DMS 273 treated with DMSO at 0.1 percent for 48 hours (cell line): ENCODE measurements at places on chromosomes 3 and 15.

- no peak for DNase-seq
Measured at GRCh38 chr3:77186728-77187127, 146.8 kb downstream of the ROBO2 start.

DNA sequence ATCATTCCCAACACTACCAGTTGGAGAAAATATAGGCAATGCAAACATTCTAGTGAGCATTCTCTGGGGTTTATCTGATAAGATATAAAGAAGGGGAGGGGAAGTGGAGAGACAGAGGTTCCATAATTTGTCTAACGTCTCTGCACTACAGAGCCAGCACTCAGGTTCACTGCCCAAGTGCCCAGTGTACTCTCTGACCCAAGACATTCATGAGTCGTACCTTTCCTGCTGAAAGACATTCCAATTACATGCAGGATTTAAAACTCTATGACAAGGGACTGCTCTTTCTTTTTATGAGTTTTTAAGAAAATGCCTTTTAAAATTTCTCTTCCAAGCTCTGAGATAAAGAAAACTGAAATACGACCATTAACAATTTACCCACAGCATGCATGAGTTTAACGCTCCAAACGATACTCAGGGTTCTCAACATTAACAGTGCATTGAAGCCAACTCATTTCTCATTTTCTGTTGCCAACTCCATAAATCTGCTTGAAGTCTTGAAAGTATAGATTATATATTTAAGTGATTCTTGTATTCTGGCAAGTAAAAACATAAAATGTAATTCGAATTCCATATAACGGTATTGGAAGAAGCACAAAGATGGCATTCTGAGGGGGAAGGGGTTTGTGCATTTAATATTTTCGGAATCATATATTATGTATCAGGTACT is 193.4 kb downstream of the SUCLG2 start:
- DNase-seq = no peak

- no peak for DNase-seq
Measured at GRCh38 chr3:59316688-59317275, 267.0 kb upstream of the CFAP20DC start.

DNA sequence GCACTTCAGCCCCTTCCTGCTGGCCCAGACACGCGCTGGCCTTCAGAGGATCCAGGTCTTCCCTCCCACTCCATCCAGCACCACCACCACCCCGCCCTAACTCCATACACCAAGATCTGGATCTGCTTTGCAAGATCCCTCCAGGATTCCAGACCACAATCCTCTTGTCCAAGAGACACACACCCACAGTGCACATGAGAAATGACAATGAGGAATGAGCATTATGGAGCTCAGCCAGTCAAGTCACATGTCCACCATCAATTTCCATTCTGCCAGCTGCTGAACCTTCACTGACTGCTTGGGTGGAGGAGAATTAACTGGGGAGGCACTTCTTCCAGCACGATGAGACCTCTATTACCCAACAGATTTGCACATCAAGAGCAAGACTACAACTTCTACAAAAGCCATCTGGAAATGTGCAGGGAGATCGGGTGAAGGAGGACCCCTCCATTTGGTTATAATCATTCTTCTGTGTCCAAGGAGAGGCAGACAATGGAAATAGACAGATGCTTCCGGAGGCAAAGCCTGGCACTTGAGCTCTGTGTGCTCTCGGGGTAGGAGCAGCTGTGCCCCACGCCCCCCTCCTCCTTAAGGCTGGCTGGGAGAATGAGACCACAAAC is 12.3 kb upstream of the SPATA12 start:
- no peak for DNase-seq

- DNase-seq = no peak
Measured at GRCh38 chr15:88388686-88389085, 78.5 kb downstream of the MRPL46 start.
